ENCODE measurements at places on chromosomes 3 and 15.
A peak's percentile ranks its signal among the peaks of the same experiment; 100 is the strongest.

- no peak for DNase-seq
Observed at GRCh38 chr15:101710806-101711205, 13.5 kb downstream of the TARS3 start.

DNA sequence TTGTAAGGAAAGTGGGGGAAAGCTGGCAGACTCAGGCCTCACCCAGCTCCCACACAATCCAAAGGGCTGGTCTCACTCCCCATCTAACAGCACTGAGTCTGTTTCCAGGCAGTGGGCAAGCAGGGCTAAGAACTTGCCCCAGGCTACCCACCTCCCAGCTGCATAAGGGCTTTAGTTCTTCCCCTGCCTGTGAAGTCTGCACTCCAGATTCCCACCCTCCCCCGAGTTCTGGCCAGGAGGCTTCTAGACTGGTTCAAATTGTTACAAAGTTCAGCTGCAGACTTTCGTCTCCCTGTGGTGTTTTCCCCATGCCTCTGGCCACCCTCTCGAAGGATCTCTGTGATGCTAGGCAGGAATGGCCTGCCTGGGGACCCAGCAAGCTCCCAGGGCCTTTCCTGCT, 11.2 kb downstream of the EHHADH start:
- no peak for DNase-seq

DNA sequence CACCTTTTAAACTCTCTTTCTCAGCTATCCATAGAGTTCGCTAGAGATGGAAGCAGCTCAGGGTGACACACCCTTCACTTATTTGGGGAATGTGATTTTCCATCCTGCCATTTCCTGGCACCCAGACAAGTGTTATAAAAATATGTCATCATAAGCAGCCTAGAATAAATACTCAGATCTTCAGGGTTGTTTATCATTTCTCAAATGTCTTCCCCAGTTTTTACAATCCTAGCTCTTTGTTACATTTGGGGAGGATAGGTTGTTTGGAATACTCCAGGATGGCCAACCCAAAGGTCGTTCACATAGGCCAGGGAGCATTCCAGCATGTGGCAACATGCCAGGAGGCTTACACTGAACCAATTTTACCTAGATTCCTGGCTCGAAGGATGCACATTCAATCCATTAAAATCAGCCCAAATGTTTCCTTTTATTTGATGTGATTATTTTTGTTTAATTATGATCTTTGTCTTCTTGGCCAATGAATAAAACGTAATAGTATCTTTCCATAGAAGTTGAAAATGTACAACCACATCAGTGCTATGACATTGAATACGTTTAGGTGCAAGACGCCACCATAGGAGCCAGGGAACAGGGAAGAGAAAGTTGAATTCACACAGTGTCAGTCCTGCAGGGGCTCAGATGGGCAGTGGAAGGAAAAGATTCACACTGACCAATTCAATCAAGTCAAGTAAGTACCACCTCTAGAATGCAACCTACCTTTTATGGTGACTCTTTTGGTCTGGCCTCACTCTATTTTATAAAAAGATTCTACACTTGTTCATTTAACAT, 537.7 kb upstream of the MDFIC2 start:
- peak; percentile 6 for DNase-seq

DNA sequence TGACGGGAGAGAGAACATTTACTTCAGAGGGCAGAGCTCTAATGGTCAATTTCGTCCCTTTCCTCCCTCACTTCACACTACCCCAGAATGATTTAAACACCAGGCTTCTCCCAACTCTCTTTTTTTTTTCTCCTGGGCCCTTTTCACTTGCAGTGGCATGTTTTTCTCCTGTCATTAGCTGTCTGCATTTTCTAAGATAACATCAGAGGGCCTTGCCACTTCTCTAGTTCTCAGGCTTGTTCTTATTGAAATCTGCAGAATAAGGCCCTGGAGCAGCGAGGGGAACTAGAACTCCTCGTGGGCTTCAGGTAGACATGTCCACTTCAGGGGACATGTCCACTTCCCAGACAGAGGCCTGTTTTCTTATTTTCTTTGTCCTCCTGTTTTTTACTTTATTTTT, 514.4 kb upstream of the TBL1XR1 start:
- no peak for DNase-seq

DNA sequence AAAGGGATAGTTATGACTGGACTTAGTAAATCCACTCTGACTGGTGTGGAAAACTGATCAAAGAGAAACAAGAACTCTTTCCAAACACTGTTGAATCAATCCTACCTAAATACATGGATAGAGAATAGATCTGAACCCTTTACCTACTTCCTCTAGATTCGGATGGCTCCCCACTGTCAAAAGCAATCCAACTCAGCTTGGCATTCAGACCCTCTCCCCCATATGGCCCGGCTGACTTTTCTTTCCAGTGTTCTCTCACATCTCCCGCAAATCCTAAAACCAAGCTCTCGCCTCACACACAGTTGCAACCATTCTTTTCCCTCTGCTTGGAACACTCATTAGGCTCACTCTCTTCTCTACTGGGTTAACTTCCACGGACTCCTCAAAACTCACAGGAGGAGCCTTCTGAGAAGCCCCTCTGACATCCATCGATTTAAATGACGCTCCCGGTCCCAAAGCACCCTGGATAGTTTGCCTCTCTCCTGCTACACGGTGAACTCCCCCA, 639 bp downstream of the SPICE1 start:
- DNase-seq = no peak

DNA sequence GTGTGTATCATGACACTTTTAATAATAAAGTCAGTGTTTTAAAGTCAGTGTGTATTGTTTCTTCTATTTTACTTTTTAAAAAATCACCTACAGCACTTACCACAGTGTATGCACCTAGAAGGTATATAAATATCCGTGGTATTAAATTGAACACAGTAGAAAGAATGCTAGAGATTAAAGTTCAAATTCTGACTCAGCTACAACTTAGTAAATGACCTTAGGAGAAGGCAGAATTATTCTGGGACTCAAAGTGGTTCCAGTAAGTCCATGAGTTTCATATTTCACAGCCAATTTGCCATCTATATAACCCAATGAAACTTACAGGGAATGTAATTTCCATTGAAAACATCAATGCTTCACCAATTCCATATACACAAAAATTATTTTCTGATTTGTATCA, 52.7 kb upstream of the MAP4 start:
- DNase-seq = no peak

- no peak for DNase-seq
Observed at GRCh38 chr3:3125977-3126376, 763 bp upstream of the TRNT1 start.

GRCh38 chr3:40505599-40506462, at the start of gene ZNF620:
TSS of gene ZNF620 (plus strand) at chr3:40506039. CDS start at chr3:40506353, 314 bp downstream.
- peak; percentile 95 for DNase-seq

GRCh38 chr3:114450008-114450596, 156.3 kb downstream of the TIGIT start:
- DNase-seq = peak; percentile 34

All from NCI-H2029 (cell line).